D721Med (cell line): ENCODE measurements at places on chromosomes 6 and 20.

- DNase-seq = no peak
These were observed 146.5 kb downstream of the SYCP2 start for GRCh38 chr20:59786801-59787537.

DNA sequence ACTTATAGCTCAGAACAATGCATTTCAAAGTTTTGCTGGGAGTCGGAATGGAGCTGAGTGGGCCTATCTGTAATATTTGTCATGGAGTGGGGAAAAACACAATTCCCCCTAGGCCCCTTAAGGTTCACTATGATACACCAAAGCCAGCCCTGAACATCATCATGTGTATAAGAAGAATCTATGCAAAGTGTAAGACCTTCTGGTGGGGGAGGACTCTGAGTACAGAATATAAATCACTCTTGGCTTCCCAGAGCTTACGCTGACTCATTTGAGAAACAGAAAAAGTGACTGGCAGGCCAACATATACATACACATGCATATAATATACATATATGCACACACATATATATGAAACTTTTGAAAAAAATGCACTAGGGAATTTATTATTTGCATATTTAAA lies 54.1 kb upstream of the UBR2 start:
- DNase-seq = no peak

DNA sequence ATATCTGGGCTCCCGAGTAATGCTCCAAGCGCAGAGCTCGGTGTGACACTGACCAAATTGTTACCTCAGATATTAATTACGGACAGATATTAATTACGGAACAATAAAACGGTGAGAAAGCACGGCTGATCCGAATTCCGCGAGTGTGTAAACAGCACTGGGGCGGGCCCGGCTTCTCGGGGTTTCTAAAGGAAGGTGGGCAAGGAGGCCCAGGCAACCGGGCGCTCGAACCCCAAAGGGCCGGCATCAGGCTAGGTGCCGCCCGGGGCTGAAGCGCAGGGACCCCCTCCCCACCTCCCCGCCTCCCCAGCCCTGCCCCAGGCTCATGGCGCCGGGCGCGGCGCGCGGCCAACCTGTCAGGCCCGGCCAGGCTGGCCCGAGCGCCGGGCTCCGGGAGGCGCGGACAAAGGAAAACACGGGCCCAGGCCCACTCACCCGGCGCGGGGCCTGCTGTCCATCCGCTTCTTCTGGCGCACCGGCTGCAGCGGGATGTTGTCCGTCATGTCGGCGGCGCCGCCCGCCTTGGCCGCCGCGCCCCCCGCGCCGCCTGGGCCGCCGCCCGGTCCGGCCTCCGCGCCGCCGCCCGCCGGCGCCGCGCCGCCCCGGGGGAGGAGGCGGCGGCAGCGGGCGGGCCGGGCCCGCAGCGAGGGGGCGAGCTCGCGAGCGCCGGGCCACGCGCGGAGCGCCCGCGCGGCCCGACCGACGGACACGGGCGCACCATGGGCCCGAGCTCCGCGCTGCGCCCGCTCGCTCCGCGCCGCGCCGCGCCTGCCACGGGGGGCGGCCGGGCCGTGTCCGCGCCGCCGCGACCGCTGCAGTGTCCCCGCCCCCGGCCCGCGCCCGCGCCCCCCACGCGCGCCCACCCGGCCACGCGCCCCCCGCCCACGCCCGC lies at the start of gene ATP9A:
Gene ATP9A, minus strand, starts transcription at position 524 of the 892 bp plus-strand sequence. Its CDS starts 21 bp downstream, at position 503.
- DNase-seq = no peak

GRCh38 chr20:14947946-14948345 lies 610.5 kb upstream of the FLRT3 start:
- DNase-seq = no peak

- DNase-seq = no peak
These were observed 18.7 kb downstream of the ASF1A start for GRCh38 chr6:118912646-118913045.

DNA sequence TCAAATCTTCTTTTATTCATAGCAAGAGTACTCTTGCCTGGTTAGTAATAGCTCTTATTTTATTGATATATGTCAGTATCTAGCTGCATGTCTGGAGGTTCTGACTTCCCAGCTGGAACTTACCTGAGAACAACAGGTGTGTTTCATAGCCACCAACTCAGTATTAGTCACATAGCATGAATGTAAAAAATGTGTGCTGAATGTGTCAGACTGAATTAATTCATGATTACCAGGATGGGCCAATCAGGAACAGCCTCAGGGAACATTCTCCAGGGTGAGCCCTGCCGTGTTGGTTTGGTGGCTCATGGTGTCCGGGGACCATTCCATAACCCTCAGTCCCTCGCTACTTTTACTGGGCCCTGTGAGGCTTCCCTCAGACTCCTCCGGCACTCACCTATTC lies 99.7 kb downstream of the TULP4 start:
- DNase-seq = no peak

GRCh38 chr6:144149894-144150709 lies at the start of gene STX11:
Gene STX11 (plus strand): TSS chr6:144150517. CDS start chr6:144186628, 36,111 bp downstream.
- no peak for DNase-seq
